ENCODE measurements at places on chromosomes 16 and 17.

GRCh38 chr16:14409563-14409962 is 220.5 kb downstream of the PARN start:
- no peak for DNase-seq

GRCh38 chr16:89709166-89709565 is 7.7 kb upstream of the SPATA2L start:
- no peak for DNase-seq

- no peak for DNase-seq
These were observed 33.6 kb upstream of the RAI1 start for GRCh38 chr17:17647524-17648178.

DNA sequence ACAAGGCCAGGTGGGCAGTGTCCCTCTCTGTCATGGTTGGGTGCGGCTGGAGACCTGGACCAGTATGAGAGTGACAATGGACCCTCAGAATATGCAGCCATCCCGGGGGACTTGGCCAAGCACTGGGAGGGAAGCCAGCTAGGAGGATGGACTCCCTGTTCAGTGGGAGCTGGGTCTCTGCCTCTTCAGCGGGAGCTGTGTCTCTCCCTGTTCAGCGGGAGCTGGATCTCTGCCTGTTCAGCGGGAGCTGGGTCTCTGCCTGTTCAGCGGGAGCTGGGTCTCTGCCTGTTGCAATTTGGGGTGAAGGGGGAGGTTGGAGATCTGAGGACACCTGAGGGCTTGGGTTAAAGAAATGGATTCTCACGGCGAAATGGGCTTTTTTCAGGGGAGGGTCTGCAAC is 3.8 kb upstream of the PRSS33 start:
- no peak for DNase-seq

DNA sequence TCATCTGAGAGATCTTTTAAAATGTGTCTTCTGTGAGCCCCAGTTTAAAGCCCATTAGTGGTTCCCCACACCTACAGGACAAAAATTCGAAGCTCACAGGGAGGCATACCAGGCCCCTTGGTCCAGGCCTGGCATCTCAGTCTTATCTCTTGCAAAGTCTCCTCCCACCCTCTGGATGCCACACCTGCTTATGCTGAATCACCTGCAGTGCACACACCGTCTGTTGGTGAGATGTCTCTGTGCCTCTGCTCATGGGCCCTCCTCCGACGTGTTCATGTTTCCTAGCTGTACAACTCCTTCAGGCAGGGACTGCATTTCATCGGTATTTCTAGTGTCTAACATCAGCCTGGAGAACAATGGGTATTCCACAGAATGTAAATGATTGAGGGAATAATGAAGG is 41.6 kb downstream of the RNF157 start:
- DNase-seq: no peak

GRCh38 chr16:22317625-22318024 is 20.4 kb downstream of the POLR3E start:
- no peak for DNase-seq
